ENCODE measurements at places on chromosomes 12 and 14.

GRCh38 chr14:103451401-103451800, 66.2 kb downstream of the MARK3 start:
- no peak for DNase-seq

- DNase-seq: no peak
Measured at GRCh38 chr14:87005280-87005679, 987.7 kb downstream of the GALC start.

- no peak for DNase-seq
Measured at GRCh38 chr12:101305226-101305779, 25.4 kb downstream of the UTP20 start.

DNA sequence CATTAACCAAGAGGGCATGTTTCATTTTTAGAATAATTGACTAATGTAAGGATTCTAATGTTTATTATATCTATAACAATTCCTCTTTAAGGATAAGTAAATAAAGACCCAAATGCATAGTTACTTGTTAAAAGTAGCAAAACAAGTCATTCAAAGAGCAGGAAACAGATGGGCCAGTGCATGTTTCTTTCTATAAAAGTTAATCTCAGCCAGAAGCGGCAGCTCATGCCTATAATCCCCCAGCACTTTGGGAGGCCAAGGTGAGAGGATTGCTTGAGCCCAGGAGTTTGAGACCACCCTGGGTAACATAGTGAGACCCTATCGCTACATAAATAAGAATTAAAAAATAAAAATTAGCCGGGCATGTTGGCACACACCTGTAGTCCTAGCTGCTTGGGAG, 391.0 kb upstream of the RGS6 start:
- no peak for DNase-seq

- DNase-seq: no peak
Measured at GRCh38 chr12:115872212-115872611, 405.3 kb downstream of the MED13L start.
